Right hindlimb (tissue), 1 donor: ENCODE measurements at places on chromosomes 12 and 14.

GRCh38 chr12:52434081-52434733, at the start of gene KRT75:
KRT75 (minus strand) TSS chr12:52434371; CDS start chr12:52434304, 67 bp downstream.
- DNase-seq, result no peak

DNA sequence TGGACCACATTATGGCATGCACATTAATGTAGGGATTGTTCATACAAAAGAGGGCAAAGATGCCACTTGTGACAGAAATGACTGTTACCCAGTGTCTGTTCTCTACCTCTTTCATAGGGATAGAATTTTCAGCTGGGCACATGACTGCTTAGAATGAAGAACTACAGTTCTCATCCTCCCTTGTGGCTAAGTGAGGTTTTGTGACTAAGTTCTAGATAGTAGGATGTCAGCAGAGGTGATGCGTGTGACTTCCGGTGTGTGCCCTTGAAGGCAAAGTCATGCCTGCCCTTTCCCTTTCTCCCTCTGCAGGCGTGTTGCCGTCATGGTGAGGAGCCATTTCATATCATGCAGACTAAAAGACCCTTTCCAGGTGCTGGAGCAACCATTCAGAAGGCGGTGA, 99.3 kb downstream of the CACNA1C start:
- no peak for DNase-seq

- DNase-seq, result no peak
Measured at GRCh38 chr12:32467959-32468863, 68.9 kb downstream of the FGD4 start.

DNA sequence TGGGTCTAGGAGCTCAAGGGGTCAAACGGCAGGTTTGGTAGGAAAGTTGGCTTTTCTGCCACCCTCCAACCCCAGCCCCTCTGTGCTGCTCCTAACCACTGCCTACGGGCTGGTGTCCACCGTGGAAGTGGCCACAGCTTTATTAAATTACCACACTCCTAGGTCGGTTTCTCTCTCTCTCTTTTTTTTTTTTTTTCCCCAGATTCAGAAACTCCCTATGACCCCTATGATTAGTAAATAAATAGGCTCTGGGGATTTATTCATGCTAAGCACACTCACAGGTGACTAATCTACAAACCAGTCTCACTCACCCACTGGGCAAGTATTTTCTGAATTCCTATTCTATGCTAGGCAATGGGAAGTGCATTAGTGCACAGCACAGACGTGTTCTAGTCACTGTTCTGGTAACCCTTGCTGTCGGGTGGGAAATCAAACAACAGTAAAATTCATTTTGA, 8.7 kb upstream of the DDX47 start:
- DNase-seq, result no peak

GRCh38 chr14:76203086-76204001, 51.6 kb downstream of the GPATCH2L start:
- no peak for DNase-seq

DNA sequence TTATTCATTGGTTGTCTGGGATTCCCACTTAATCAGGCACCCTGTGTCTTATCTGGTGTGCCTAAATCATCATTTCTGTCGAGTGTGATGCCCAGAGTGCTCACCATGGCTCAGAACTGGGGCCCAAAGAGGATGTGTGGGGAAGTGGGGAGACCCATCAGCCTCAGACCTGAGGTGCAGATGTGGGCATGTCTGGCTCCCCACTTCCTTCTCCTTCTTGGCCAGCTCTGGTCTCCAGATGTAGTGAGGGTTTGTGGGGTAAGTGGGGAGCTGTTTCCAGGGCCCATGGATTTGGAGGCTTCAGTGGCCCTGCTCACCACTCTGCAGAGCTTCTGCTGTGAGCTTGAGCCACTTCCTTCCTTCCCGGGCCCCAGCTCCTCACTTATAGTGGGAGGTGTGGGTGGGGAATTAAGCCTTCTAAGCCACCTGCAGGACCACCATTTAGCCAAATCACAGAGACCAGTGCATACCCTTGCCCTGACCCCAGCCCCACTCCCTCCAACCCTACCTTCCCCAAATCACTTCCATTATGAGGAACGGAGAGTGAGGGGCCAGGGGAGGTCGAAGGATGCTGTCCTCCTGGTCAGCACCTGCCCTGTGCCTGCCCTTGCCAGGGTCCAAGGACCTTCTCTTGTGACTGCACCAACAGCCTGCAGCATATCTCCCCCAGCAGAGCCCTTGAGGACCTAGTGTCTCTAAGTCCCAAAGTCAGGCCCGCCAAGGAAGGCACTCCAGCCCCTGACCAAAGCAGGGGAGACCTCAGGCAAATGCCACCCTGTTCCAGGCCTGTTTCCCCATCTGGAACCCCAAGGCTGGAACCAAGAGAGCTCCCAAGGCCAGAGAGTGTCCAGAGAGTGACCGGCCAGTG, 278.2 kb upstream of the RTL1 start:
- DNase-seq, result no peak

- peak; percentile 51 for DNase-seq
Measured at GRCh38 chr12:74980510-74980909, 229.1 kb downstream of the KCNC2 start.
